ENCODE measurements at places on chromosomes 11 and 22. TPM values are rescaled to one million over a fixed set of nuclear protein-coding genes. Genes with fewer than 3 reads are reported as not detected.

The OR52K1 gene
- total RNA-seq, result not detected

DNA sequence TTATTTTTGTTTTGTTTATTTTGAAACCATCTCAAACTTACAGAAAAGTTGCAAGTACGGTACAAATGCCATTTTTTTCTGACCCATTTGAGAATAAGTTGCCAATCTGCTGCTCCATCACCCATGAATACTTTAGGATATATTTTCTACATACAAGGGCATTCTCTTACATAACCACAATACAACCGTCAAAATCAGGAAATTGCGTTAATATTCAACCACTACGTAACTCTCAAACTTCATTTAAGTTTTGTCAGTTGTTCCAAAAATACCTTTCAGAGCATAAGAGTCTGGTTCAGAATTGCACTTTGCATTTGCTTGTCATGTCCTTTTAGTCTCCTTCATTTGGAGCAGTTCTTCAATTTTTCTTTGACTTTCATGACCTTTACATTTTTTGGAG lies 194.3 kb upstream of the BDNF start:
- DNase-seq, result no peak

GRCh38 chr22:50684986-50685385 lies 12.4 kb downstream of the SHANK3 start:
- no peak for DNase-seq

- DNase-seq, result no peak
Observed at GRCh38 chr22:26229910-26230309, 60.6 kb downstream of the SEZ6L start.

GRCh38 chr11:20114588-20114987 lies 45.7 kb downstream of the DBX1 start:
- DNase-seq, result no peak

All from Calu3 (cell line).